ENCODE measurements at places on chromosomes 12 and 14.

- peak; percentile 30 for DNase-seq
Observed at GRCh38 chr12:105359856-105360255, 29.4 kb downstream of the C12orf75 start.

DNA sequence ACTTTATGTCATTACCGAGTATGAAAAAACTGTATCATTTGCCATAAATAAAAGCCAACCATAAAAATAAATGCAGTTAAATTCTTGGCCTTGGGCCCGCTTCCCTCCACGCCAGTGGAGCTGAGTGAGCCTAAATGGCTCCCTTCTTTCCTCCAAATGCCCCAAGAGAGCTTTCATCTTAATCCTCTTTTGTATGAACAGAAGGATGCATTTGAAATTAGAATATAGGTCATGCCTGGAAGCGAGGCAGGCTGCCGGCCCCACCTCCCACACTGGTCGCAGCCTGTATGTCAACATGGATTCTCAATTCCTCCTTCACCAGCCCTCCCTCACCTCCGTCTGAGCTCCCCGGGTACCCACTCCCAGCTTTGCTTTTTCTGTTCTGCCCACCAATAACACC is 245.7 kb downstream of the SLC15A4 start:
- no peak for DNase-seq

- peak; percentile 87 for DNase-seq
Observed at GRCh38 chr14:50667996-50668825, at the start of gene SAV1. TSS of gene SAV1 (minus strand) at chr14:50668306. CDS start at chr14:50667967, 339 bp downstream.

GRCh38 chr12:14157088-14157747 is 175.8 kb upstream of the GRIN2B start:
- no peak for DNase-seq

DNA sequence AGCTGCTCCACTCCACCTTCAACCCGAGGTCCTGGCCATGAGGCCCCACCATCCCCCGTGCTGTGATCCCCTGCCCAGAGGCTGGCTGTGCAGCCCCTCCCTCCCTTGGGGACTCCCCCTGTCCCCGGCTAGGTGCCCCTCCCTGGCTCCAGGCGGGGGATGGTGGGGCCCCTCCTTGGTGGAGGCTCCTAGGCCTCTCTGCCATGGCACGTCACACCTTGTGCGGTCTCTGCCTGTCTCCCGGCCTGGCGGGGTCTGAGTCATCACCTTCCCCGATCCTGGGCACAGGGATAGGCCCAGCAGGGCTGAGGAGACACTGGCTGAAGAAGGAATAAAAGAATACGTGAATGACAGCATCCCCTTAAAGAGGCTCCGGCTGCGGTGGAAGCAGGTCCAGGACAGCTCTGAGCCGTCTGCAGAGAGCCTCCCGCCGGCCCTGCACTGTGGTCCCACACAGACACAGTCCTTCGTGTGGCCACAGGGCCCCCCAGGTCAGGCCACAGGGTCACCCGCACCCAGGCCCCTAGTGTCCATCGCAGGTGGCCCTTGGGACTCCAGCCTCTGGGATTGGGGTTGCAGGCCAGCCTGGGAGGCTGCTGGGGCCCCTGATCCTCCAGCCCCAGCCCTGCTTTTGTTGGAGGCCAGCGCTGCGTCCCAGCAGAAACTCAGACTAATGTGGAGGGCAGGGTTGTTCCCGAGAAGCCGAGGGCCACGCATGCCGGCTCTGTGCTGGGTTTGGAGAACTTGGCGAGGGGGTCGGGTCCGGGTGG is 43.6 kb downstream of the KIF26A start:
- no peak for DNase-seq

DNA sequence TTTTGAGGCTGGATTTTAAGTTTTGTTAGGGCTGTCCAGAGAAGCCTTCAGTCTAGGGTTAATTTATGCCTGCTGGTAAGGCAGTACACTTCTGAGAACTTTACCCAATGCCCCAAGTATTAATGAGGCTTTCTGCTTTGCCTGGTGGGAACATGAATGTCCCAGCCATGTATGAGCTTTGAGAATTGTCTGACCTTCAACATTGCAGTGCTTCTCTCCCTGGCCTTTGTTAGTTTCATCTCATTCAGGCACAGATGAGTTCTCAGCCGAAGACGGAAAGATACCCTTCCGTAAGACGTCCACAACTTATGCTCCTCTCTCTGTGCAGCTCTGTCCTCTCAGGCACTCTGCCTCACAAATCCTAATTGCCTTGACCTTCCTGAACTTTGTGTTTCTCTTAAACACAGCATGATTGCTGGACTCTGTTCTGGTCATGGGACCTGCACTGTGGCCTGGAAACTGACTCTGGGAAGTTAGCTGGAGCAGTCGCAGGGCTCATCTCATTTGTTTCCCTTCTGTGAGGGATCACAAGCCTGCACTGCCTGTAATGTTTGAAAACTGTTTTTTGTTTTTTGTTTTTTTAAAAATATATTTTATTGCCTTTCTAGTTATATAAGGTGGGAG is 15.7 kb downstream of the CHPT1 start:
- peak; percentile 85 for DNase-seq

GRCh38 chr14:71418532-71419245 is 511.4 kb downstream of the PCNX1 start:
- DNase-seq = peak; percentile 44

Data from testis (tissue), 5 donors.